ENCODE measurements at places on chromosomes 13 and 19. TPM values are rescaled to one million over a fixed set of nuclear protein-coding genes. Genes with fewer than 3 reads are reported as not detected.
A peak's percentile ranks its signal among the peaks of the same experiment; 100 is the strongest.

GRCh38 chr19:29383696-29384095, 142.1 kb upstream of the VSTM2B start:
- peak; percentile 16 for DNase-seq

DNA sequence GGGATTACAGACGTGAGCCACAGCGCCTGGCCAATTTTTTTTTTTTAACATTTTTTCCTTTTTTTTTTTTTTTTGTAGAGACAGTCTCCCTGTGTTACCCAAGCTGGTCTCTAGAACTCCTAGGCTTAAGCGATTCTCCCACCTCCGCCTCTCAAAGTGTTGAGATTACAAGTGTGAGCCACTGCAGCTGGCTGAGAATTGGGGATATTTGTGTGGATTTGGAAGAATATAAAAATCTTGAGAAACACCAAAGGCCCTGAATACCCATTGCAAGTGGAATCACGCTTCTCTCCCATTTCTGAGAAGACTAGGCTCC, 79.9 kb upstream of the ABCC4 start:
- no peak for DNase-seq

DNA sequence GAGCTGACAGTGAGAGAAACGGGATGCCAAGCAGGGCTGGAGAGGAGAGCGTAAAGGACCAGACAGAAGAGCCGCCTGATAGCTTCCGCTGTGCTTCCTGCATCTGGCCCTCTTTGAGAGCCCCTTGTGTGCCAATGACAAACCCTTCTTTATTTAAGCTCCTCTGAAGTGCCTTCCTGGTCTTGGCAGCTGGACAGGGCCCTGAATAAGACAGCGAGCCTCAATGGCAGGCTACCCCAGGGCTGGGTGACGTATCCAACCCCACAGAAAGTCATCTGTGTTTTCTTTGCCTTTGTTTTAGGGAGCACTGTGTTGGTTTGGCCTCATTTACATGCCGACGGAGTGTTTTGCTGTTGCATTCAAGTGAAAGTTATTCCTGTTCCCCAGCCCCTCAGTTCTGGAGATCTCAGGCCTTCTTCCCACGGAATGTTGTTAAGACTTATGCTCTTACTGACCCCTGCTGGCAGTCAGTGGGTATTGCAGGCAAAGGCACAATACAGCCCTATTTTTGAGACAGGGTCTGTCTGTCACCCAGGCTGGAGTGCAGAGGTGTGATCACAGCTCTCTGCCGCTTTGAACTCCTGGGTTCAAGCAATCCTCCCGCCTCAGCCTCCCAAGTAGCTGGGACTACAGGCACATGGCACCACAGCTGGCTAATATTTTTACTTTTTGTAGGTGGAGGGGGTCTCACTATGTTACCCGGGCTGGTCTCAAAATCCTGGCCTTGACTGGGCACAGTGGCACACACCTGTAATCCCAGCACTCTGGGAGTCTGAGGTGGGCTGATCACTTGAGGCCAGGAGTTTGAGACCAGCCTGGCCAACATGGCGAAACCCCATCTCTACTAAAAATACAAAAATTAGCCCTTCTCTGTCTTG, 16.8 kb downstream of the CCL25 start:
- no peak for DNase-seq

DNA sequence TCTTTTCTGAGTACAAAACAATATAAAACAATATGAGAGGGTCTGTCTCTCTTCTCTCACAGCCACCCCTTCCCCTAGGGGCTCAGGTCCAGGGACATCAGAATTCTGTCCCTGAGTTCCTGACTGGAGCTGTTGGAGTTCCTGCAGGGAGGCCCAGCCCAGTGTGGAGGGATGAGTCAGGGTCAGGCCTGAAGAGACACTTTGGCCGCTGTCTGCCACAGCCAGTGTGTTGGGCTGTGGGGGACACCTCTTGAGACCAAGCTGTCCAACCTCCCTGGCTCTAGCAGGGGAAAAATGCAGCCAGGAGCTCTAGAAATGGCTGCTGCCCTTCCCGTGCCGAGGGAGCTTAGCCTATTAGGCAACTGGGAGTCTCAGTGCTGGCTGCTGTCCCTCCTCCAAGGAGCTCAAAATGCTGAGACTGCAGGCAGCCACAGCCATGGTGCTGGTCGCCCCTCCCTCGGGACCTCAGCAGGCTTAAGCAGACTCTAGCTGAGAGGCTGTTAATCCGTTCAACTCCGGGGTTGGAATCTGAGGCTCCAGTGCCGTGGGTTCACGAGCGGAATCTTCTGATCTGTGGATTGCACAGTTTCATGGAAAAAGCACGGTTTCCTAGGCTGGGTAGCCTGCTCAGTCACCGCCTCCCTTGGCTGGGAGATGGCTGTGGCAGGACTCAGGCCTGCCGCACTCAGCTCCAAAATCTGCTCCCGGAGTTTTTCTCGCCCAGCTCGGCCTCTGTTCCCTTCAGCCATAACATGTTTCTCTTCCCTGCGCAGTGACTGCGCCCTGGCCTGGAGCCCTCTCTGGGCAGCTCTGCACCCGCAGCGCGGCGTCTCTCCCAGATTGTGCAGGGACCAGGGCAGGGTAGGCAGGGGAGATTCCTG, 3.8 kb upstream of the ZNF626 start:
- no peak for DNase-seq

- DNase-seq = no peak
Observed at GRCh38 chr19:54577334-54577733, 3.7 kb downstream of the LILRA2 start.

DNA sequence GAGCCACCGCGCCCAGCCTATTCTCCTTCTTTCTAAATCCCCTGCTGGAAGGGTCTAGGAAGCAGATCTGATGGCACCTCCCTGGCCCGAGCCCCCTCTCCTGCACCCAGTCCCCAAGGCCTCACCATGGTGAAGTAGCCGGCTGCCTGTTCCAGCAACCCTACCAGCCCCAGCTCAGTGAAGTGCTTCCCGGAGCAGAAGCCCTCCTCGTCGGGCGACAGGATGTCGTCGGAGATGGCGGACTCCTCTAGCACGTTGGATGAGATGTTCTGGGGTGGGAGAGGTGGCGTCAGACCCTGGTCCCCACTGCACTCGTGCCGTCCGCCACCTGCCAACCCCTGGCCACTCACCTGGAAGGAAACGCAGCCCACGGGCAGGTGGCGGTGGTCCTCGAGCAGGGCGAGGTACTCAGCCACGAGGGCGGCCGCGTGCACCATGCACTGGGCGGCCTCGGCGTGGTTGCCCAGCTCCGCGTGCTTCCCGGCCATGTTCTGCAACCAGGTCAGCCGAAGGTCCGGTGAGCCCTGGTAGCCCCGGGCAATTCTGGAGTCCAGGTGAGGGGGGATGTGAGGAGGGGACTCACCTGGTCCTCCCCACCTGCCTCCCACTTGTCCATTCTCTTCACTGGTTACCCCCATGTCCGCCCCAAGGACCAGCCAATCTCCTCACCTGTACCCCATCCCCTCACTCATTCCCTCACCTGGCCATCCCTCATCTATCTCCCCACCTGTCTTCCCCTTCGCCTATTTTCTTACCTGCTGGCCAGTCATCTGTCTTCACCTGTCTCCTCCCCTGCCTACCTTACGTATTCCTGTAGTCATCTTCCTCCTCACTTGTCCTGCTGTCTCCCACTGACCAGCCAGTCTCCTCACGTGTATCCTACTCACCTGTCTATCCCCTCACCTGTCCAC, 11.5 kb upstream of the KANK2 start:
- DNase-seq = no peak

DNA sequence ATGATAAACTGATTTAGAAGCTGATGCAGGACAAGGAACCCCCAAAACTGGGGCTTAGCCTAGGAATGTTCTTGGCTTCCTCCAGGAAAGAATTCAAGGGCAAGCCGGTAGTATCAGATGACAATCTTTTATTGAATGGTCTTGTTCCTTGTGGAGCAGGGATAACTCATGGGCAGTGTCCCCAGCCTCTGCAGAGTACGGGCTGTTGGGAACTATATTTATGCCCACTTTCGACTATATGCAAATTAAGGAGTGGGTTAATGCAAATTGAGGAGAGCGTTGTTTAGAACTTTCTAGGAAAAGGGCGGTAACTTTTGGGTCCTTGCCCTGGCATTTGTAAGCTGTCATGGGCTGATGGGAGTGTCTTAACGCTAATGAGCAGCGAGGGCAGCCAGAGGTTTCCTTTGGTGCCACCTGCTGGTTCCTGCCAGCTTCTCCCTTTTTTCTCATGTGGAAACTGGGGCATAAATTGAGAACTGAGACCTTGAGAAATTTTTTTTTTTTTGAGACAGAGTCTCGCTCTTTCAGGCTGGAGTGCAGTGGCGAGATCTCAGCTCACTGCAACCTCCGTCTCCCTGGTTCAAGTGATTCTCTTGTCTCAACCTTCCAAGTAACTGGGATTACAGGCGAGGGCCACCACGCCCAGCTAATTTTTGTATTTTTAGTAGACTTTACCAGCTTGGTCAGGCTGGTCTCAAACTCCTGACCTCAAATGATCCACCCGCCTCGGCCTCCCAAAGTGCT, 79.4 kb upstream of the ABCC4 start:
- DNase-seq = peak; percentile 84

GRCh38 chr13:87426742-87427141, 244.4 kb upstream of the SLITRK5 start:
- DNase-seq = no peak

DNA sequence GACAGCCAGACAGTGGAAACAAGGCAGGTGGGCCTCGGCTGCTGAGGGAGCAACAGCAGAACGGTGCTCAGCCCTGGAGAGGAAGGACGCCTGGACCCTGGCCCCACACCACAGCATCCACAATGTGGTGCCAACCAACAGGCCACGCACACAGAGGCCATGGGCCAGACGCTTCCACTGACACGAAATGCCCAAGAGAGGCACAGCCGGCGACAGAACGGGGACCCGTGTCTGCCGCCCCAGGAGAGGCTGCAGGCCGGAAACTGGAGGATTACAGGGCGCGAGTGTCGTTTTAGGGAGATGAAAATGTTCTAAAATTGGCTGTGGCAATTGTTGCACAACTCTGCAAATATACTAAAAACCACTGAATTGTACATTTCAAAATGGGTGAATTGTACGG, 69.7 kb downstream of the RASA3 start:
- no peak for DNase-seq

- DNase-seq = no peak
Observed at GRCh38 chr13:49667773-49668172, 23.5 kb downstream of the EBPL start.

DNA sequence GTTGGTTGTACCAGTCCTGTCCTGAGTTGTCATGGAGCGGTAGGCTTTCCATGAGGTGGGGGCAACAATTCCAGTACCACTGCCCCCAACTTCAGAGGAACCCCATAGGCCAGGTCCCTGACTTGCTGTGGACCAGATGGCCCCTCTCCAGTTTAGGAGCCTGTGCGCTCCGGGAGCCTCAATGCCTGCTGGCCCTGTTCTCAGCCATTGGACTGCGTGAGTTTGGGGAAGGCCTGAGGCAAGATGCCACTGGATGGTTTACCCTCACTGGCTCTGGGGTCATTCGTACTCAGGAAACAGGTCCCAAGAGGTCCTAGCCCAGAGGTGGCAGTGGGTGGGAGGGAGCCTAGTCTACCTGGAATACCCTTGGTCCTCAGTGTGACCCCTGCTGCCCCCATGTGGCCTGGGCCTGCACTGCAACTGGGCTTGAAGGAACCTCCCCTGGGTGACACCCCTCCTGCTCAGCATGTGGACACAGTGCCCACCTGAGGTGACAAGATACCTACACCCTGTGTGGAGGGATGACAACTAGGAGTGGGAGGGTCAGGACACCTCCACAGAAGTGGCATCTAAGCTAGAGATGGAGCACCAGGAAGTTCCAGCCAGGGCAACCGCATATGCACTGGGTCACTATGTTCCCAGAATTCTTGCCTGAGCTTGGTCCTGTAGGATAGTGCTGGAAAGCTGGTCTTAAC, 6.0 kb upstream of the PRR19 start:
- DNase-seq = peak; percentile 95

DNA sequence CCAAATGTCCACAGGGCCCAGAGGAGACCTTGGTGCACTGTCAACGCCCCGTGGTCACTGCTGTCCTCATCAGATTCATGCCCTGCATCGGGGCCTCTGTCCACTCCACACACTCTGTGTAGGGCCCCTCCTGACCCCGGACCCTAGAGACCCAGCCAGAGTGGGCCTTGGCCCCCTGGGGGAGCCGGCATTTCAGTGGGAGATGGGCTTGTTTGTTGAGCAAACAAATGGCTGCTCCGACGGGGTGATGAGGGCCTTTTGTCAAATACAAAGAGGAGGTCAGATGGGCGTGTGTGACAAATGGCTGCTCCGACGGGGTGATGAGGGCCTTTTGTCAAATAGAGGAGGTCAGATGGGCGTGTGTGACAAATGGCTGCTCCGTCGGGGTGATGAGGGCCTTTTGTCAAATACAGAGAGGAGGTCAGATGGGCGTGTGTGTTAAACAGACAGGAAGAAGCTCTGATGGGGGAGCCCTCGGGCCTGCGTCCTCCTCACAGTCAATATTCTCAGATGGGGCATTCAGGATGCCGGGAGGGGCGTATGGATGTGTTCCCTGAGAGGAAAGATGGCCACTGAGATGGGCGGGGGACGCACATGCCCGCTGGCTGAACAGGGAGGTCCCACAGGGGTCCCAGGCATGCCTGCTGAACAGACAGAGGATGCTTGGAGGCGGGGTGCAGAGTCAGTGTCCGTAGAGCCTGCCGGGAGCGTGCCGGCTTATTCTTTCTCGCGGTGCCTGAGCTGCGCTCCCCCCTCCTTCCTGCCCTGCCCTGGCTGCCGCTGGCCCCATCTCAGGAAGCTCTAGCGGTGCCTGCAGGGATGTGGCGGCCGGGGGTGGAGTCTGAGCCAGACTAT, 36.3 kb downstream of the SMIM24 start:
- DNase-seq = no peak

DNA sequence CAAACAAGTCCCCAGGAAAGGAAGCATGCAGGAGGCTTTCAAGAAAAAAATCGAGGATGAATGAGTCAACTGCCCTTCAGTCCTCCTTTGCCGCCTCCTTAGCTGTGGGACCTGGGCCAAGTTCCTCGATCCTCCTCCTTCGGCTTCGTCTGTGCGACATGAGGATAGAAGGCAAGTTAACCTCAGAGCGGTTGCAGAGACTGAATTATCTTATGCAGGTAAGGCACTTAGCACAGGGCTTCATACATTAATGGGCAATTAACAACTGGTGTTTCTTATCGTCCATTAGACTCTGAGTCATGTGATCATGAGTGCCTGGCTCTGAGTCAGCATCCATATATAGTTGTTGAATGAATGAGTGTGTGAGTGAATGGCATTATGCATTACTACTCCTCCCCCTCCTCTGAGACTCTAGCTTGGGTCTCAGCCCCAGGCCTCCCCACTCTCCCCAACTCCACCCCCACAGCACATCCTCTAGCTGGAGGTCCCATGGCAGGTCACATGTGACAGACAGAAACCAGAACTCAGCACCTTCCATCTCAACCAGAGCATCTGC, 1.6 kb upstream of the TTC9B start:
- no peak for DNase-seq

GRCh38 chr19:10580979-10581631, 6.0 kb downstream of the AP1M2 start:
- peak; percentile 81 for DNase-seq

ZFP14 gene
- 3.5 TPM for total RNA-seq

TMEM145 gene
- 2.5 TPM for total RNA-seq

MBD3L3 gene
- total RNA-seq = not detected

PRR20D gene
- total RNA-seq = not detected

ZNF492 gene
- total RNA-seq = not detected

ZNF208 gene
- total RNA-seq = not detected

CRX gene
- not detected for total RNA-seq

URAD gene
- total RNA-seq = 5.2 TPM

CLDND2 gene
- 1.6 TPM for total RNA-seq

ZNF534 gene
- total RNA-seq = not detected

RDH8 gene
- not detected for total RNA-seq

All from Caco-2 (cell line).